ENCODE measurements at places on chromosomes 6 and 20.

GRCh38 chr6:14166839-14167238, 49.3 kb downstream of the CD83 start:
- H3K36me3 ChIP-seq = no peaks in the 10 kb centered on the region
- DNase-seq = no peak
- no peaks in the 10 kb centered on the region for H3K4me1 ChIP-seq
- peaks cover 3% of the 10 kb centered on the region for H3K27me3 ChIP-seq
- no peak overlapping the region for H3K27ac ChIP-seq

DNA sequence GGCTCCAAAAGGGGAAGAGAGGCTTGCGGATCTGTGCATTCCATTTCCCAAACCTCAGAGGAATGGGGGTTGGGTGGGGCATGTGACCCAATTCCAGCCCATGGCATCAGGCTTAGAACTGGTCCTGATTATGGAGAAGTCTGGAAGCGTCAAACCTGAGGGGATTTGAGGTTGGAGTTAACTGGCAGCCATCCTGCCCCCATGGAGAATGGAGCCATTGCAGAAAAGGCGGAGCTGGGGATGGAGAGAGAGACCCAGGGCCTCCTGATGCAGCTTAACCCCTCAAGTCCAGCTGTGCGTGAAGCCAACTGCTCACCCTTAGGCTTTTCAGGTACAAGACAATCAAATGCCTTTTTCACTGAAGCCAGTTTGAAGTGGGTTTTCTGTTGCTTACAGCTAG, 9.9 kb upstream of the SDCBP2 start:
- no peaks in the 10 kb centered on the region for H3K4me1 ChIP-seq
- H3K27me3 ChIP-seq = no peaks in the 10 kb centered on the region
- no peak overlapping the region for H3K27ac ChIP-seq
- H3K36me3 ChIP-seq = no peaks in the 10 kb centered on the region

DNA sequence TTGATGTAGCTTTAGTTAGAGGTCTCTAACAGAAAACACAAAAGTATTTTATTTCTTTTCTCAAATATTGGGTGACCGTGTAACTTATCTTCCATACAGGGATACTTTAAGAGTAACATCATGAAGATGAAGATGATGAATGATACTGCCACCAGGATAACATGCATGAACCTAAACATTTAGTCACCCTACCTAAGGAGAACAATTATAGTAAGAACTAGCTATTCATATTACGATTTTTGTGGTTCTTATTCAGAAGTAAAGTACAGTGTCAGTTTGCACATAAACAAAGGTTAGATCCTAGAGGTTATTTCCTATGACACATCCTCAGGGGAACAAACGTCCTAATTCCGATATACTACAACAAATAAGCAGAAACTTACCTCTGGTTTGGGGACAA, 21.0 kb downstream of the CLDN20 start:
- H3K4me1 ChIP-seq = no peaks in the 10 kb centered on the region
- H3K27me3 ChIP-seq = no peaks in the 10 kb centered on the region
- DNase-seq = no peak
- peaks cover 46% of the 10 kb centered on the region for H3K36me3 ChIP-seq

GRCh38 chr20:1469925-1470571, 3.4 kb upstream of the NSFL1C start:
- peak; percentile 72 for DNase-seq
- peaks cover 20% of the 10 kb centered on the region for H3K4me1 ChIP-seq
- H3K4me3 ChIP-seq = no peak overlapping the region
- no peaks in the 10 kb centered on the region for H3K27me3 ChIP-seq

DNA sequence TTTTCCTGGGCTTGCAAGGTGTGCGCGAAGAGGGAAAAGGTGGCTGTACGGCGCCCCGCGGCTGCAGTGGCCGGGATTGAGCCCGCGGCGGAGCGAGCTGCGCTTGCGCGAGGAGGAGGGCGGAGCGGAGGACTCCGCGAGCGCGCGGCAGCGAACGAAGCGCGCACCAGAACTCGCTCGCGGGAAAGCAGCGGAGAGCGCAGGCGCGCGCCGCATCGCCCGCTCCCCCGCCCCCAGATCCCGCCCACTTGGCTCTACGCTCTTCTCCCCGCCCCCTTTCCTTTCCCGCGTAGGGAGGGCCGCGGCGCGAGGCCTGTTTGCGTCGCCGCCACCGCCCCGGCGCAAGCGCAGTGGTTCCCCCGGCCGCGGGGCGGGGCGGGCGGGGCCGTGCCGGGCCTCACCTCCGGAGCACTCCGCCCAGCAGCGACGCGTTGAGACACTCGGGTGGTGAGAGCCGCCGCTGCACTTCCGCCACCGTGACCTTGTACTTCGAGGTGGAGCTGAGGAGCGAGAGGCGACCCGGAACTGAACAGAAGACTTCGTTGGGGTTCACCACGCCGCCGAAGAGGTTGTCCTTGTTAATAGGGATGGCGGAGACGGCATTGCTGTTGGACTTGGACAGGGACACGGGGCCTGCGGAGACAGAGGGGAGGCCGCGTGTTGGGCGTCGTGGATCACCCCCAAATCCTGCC, 10.6 kb downstream of the TFAP2A start:
- H3K27ac ChIP-seq = no peak overlapping the region
- DNase-seq = peak; percentile 99
- H3K27me3 ChIP-seq = no peaks in the 10 kb centered on the region
- H3K36me3 ChIP-seq = no peaks in the 10 kb centered on the region

DNA sequence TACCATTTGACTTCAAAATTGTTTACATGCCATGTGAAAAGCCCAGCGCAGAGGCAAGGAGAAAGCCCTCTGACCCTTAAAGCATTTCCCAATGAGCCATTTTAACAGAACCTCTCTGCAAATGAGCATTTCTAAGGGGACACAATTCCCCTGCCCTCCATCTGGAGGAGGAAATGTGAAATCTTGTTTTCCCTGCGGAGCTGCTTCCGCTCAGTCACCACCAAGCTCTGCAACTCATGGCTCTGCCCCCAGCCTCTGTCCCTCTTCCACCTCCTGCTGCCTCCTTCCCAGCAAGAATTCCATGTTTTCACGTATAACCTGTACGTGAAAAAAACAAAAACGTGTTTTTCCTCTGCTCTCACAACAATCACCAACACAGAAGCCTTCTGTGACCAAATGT, 12.3 kb downstream of the RIN2 start:
- H3K36me3 ChIP-seq = no peaks in the 10 kb centered on the region
- peaks cover 47% of the 10 kb centered on the region for H3K4me1 ChIP-seq
- H3K27ac ChIP-seq = no peak overlapping the region
- no peaks in the 10 kb centered on the region for H3K27me3 ChIP-seq
- no peak for DNase-seq
- H3K4me3 ChIP-seq = no peak overlapping the region

GRCh38 chr6:44049163-44049988, 77.9 kb downstream of the MRPL14 start:
- no peak for DNase-seq
- no peak overlapping the region for H3K4me3 ChIP-seq
- H3K4me1 ChIP-seq = no peaks in the 10 kb centered on the region
- no peaks in the 10 kb centered on the region for H3K27me3 ChIP-seq

GRCh38 chr20:8853805-8854338, 215.0 kb upstream of the PLCB4 start:
- DNase-seq = peak; percentile 78
- H3K27ac ChIP-seq = no peak overlapping the region
- no peaks in the 10 kb centered on the region for H3K27me3 ChIP-seq
- H3K4me1 ChIP-seq = no peaks in the 10 kb centered on the region
- H3K4me3 ChIP-seq = no peak overlapping the region

GRCh38 chr6:46704562-46704961, 16.9 kb downstream of the TDRD6 start:
- no peak overlapping the region for H3K27ac ChIP-seq
- H3K36me3 ChIP-seq = peaks cover 12% of the 10 kb centered on the region
- no peaks in the 10 kb centered on the region for H3K27me3 ChIP-seq
- no peaks in the 10 kb centered on the region for H3K4me1 ChIP-seq

GRCh38 chr6:114162691-114163347, 180.0 kb downstream of the HS3ST5 start:
- no peak for DNase-seq
- no peak overlapping the region for H3K27ac ChIP-seq
- H3K4me1 ChIP-seq = no peaks in the 10 kb centered on the region
- H3K4me3 ChIP-seq = no peak overlapping the region
- no peaks in the 10 kb centered on the region for H3K27me3 ChIP-seq
- no peaks in the 10 kb centered on the region for H3K36me3 ChIP-seq

GRCh38 chr6:136739071-136739470, 53.2 kb downstream of the MAP3K5 start:
- DNase-seq = no peak
- no peaks in the 10 kb centered on the region for H3K4me1 ChIP-seq
- H3K4me3 ChIP-seq = no peak overlapping the region
- H3K36me3 ChIP-seq = no peaks in the 10 kb centered on the region

- H3K4me3 ChIP-seq = no peak overlapping the region
- H3K27me3 ChIP-seq = no peaks in the 10 kb centered on the region
- DNase-seq = no peak
These were observed 1.3 kb downstream of the C6orf141 start for GRCh38 chr6:49551866-49552129.

DNA sequence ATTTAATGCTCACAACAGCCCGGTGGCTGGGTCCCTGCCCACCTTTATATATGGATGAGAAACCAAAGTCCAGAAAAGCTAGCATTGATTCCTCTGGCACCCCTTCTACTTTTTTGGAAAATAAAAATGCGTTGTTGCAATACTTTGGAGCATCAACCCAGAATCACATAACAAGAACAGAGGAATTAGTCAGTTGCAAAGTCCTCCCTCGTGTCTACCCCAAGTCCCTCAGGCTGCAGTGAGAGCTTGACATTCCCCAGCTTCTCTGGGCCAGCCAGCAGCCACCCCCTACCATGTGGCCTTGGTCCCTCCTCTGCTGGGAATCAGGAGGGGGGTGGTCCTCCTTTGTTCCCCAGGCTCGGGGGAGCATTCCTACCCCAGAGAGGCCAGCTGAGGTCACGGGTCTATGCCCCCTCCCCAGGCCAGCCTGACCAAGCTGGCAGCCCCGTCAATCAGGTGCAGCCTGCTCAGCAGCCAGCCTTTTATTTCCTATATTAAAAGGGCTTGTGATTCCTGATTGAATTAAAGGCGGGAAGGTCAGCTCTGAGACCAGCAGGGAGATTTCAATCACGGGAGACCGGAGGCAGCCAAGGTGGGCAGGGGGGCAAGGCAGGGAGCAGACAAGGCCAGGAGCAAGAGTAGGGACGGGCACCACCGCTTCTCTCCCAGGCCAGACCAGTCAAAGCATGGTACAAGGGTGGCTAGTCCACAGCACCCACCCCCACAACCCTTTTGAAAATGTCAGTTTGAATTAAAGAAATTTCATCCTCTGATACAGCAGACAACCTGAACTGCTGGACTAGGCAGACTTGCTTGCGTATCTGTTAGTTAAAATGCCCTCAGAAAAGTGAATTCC, 158.9 kb downstream of the MRPL14 start:
- no peaks in the 10 kb centered on the region for H3K36me3 ChIP-seq
- no peak overlapping the region for H3K4me3 ChIP-seq
- no peak overlapping the region for H3K27ac ChIP-seq
- H3K27me3 ChIP-seq = no peaks in the 10 kb centered on the region
- H3K4me1 ChIP-seq = no peaks in the 10 kb centered on the region

DNA sequence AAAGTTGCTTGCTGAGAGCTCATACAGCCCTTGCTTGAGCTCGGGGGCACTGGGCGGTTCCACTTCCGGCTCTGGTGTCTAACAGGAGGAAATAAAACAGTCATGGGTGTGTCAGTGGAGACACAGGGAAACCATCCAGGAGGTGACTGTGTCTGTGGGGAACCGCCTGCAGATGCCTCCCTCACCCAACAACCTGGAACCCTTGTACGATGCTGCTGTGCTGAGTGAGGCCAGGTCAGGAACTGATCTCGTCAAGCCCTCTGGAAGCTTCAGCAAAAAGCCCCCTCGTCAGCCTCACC, 15.5 kb downstream of the TXNDC5 start:
- no peak for DNase-seq
- H3K36me3 ChIP-seq = peaks cover 52% of the 10 kb centered on the region
- no peaks in the 10 kb centered on the region for H3K27me3 ChIP-seq
- H3K4me1 ChIP-seq = peaks cover 4% of the 10 kb centered on the region

GRCh38 chr20:63831993-63832686, 1.1 kb upstream of the ZBTB46 start:
- no peak overlapping the region for H3K4me3 ChIP-seq
- no peaks in the 10 kb centered on the region for H3K27me3 ChIP-seq
- H3K4me1 ChIP-seq = no peaks in the 10 kb centered on the region
- H3K36me3 ChIP-seq = no peaks in the 10 kb centered on the region
- no peak overlapping the region for H3K27ac ChIP-seq

DNA sequence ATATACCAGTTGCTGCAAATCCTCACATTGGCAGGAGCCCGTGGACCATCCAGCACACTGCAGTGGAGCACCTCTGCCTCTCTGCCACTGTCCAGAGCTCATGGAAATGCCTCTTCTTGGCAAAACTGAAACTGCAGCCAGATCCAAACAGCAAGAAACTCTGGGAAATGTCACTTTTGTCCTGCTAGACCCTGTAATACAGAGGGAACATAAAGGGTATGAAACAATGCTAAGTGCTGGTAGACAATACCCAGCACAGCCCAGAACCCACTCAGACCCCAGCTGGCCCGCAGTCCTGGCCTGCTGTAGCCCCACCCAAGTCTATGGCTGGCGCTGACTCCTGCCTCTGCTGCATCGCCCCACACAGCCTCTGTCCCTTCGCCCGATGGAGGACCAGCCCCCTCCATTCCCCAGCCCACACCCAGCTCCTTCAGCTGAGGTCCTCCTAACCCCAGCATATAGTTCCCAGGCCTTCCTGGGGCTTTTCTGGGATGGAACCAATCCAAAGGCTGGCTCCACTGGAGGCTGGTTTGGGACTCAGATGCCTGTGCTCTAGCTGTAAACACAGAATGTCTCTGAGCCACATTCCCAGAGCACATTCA, 242.5 kb downstream of the LRFN2 start:
- no peak for DNase-seq
- no peak overlapping the region for H3K4me3 ChIP-seq
- no peaks in the 10 kb centered on the region for H3K4me1 ChIP-seq
- no peaks in the 10 kb centered on the region for H3K36me3 ChIP-seq
- H3K27me3 ChIP-seq = no peaks in the 10 kb centered on the region
- H3K27ac ChIP-seq = no peak overlapping the region

GRCh38 chr6:160088069-160088783, 33.4 kb upstream of the SLC22A1 start:
- peak; percentile 49 for DNase-seq
- H3K27ac ChIP-seq = no peak overlapping the region
- H3K4me1 ChIP-seq = no peaks in the 10 kb centered on the region
- no peaks in the 10 kb centered on the region for H3K36me3 ChIP-seq
- no peaks in the 10 kb centered on the region for H3K27me3 ChIP-seq

DNA sequence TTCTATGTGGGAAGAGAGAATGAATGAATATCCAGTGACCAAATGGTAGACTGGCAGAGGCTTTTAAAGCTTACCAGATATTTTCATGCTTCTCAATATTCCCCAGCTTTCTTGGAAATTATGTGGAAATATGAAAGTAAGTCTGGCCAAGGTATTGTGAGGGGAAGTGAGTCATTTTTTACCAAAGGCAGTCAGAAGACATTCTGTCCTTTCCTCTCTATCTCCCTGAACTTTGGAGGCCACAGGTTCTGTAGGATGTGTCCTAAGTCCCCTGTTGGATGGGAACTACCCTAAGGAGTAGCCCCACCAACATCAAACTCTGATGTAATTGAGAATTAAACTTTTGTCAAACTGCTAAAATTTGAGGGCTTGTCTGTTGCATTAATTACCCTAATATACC, 593.8 kb upstream of the NRSN1 start:
- no peak overlapping the region for H3K27ac ChIP-seq
- H3K27me3 ChIP-seq = no peaks in the 10 kb centered on the region
- no peaks in the 10 kb centered on the region for H3K4me1 ChIP-seq
- DNase-seq = no peak
- H3K36me3 ChIP-seq = no peaks in the 10 kb centered on the region

GRCh38 chr20:63857764-63858392, 3.4 kb upstream of the ABHD16B start:
- no peak overlapping the region for H3K27ac ChIP-seq
- DNase-seq = peak; percentile 46
- H3K4me3 ChIP-seq = no peak overlapping the region
- H3K27me3 ChIP-seq = no peaks in the 10 kb centered on the region

- H3K36me3 ChIP-seq = no peaks in the 10 kb centered on the region
- no peak for DNase-seq
- H3K27me3 ChIP-seq = no peaks in the 10 kb centered on the region
- no peak overlapping the region for H3K27ac ChIP-seq
These were observed 875.3 kb downstream of the EYS start for GRCh38 chr6:64831680-64832079.
